Tongue (tissue), 3 donors: ENCODE measurements at places on chromosomes 4 and X. TPM values are rescaled to one million over a fixed set of nuclear protein-coding genes. Genes with fewer than 3 reads are reported as not detected.

TLR10 gene
- 0.41 TPM for total RNA-seq

GRCh38 chr4:182776376-182777105, 140.6 kb downstream of the DCTD start:
- DNase-seq: no peak

MUC7 gene
- total RNA-seq: 140 TPM

PASD1 gene
- not detected for total RNA-seq
